ENCODE measurements at places on chromosomes 13 and 19.

- peak; percentile 29 for DNase-seq
Observed at GRCh38 chr19:34259367-34260095, 5.2 kb downstream of the GARRE1 start.

DNA sequence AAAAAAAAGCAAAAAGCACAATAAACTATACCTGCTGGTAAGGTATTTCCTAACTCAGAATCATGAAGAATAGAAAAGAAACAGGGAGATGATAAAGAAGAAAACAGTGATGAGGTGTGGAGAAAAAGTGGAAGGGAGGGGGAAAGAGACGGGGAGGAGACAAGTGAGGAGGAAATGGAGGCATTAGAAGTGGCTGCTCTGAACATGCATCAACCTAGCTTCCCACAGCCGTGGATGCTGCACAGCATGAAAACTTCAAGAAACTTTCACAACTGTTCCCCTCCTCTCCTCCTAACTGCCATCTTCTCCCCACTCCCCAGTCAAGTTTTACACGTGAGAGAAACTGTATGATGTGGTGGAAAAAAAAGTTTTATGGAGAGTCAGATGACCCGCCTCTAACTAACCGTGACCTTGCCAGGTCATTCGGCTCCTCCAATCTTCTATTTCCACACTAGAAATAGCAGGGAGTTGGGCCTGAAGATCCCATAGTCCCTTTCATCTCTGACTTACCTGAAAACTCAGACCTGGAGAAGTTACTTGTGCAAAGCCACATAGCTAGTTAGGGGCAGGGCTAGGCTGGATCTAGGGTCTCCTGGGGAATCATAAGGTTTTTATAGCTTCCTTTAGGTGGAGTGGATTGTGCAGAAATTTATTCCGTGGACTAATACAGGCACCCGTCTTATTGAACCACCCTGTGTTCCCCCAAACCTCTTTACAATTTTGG, 461.9 kb downstream of the KLF5 start:
- no peak for DNase-seq

DNA sequence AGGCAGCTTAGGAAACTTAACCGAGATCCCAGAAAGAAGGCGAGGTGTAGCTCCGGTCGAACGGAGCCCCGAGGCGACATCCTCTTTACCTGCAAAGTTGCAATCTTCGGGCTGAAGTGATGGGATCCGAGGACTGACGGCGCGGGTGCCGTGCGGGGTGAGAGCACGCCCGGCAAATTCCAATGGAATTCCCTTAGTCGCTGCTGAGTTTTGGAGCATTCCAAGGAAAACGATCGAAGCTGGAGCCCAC, 141 bp downstream of the TRPC4 start:
- DNase-seq: no peak

DNA sequence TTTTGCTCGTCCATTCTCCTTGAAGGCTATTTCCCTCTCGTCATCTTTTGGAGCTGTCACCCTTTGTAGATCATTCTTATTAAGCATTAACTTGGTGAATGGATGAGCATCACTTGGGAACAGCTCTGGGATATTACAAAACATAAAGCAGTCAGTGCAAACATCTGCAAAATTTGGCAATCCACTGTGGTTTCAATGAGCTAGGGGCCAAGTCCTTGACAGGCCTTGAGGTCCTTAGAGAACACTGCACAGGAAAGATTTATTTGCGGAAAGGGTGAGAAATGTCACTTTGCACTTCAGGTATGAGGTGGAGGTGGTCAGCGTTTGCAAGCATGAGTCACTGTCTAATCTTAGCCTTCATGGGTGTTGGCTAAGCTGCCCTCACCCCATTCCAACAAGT, 239.7 kb upstream of the MAB21L1 start:
- peak; percentile 81 for DNase-seq

DNA sequence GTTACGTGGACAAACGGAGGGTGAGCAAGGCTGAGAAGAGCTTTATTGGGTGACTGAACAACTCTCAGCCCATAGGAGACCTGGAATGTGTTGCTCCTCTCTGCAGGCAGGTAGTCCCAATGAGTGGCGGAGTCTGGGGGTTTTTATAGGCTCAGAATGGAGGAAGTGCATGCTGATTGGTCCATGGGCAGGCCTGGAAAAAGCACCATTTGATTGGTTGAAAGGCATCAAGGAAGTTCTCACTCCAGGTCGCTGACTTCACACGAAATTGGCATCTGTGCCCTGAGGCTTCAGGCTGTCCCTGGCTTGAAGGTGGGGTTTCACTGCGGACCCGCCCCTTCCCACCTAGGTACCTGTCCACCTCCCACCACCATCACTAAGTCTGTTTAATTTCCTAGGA, 65.4 kb downstream of the SPATA13 start:
- DNase-seq: no peak

DNA sequence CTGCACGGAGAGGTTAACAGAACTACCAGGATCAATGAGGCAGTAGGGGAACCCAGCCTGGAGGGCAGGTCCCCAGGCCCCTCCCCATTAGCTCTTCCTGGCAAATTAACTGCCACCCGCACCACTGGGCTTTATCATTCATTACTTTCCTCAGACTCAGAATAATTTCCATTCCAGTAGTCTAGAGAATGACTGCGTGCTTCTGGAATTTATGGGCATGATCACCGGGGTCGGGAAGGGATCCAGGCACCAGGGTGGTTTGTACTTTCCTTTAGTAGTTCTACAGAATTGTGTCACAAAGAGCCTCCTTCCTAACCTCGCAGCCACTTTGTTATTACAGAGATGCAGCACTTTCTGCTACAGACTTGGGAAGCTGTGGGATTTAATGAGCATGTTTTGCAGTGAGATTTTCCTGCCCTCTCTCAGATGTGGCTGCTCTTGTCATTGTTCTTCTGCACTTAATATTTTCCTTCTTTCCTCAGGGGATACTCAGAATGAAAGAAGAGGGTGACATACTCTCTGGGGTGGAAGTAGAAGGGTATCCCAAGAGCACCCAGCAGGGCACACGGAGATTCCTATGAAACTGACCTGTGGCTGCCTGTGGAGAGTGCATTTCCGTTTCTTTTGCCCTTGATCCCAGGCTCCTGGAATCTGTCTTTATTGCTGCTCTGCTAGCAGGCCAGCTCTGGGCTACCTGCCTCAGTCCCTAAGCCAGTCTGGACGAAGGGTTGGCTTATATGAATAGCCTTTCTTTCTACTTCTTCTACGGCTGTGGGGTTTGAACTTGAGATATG, 285.0 kb upstream of the SLC10A2 start:
- DNase-seq: peak; percentile 81

GRCh38 chr13:99027661-99028425, 50.0 kb upstream of the DOCK9 start:
- DNase-seq: no peak

DNA sequence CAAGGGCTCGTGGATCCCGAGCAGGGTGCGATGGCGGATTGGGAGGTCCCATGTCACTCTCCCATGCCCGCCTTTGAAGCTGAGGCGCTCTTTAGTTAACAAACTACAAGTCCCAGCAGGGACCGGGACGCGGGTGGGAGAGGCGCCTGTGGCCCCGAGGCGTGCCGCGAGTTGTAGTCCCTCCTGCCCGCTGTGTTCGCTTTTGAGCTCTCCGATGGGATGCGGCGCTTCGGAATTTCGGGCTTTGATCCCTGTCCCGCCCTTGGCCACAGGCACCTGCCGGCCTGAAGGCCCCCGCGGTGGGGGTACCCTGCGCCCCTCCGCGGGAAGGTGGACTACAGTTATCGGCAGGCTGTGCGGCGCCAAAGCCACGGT, 11.0 kb downstream of the CYTH2 start:
- peak; percentile 16 for DNase-seq

DNA sequence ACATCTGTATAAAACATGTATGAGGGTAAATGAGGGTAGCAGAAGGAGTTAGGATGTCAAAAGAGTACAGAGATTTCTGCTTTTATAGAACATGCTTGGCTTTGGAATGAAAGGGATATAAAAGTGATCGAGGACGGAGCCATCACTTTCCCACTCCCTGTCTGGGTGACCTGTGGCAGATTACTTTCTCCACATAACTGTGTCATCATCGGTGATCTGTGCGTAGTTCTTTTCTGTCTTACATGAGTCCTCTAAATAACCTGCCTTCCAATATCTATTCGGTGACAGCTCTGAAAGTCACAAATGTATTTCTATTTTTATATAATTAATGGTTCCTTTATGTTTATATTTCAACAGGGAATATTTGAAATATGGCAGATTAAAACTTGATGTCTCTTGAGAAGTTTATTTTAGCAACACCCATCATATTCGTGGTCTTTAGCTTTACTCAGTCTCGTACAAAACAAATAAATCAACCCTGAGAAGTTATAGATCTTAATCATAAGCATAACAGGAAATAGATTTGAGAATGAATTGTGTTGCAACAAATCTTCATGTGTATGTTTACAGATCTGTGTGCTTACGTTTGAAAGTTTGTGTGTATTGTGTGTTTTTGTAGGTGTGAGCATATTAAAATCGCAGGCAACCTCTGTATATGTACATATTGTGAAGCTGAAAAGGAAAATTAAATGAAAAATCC, 1094.3 kb downstream of the EFNB2 start:
- DNase-seq: peak; percentile 17

GRCh38 chr13:110291286-110291685, 15.7 kb downstream of the COL4A1 start:
- no peak for DNase-seq

DNA sequence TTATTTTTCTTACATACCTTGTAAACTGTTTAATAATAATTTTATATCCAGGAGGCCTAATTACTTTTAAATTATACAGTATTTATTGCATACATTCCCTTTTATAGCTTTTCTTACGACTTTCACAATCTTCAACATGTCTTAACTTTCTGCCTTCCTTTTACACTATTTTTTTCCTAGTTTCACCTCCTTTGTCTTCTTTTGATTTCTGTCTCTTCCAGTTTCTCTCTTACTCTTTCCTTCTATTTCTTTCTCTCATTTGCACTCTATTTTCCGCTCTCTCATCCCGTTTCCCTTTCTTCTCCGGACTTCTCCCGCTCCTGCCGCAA, 11.5 kb downstream of the ZNF552 start:
- DNase-seq: no peak

DNA sequence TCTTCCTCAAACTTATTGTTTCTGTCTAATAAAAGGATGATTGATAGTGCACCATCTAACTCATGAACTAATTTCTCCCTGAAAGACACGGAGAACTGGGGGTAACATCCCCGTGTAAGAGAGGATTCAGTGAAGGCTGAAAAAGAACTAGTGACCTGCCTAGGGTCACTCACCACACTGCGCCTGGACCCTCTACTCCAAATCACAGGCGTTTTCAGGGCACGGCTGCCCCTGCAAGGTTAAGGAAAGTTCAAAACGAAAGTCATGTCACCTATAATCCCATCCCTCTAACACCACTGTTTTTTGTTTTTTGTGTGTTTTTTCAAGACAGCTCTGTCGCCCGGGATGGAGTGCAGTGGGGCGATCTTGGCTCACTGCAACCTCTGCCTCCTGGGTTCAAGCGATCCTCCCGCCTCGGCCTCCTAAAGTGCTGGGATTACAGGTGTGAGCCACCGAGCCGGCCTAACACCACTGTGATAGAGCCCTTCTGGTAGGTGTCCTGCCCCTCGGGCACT, 8.7 kb downstream of the URAD start:
- DNase-seq: no peak

GRCh38 chr19:57010541-57010940, 109.2 kb upstream of the USP29 start:
- no peak for DNase-seq

All from fibroblast of upper back skin (primary cell).